ENCODE measurements at places on chromosomes 7 and 10. TPM values are rescaled to one million over a fixed set of nuclear protein-coding genes. Genes with fewer than 3 reads are reported as not detected.

The LRRC17 gene
- 48.2 TPM for total RNA-seq

The HMX3 gene
- not detected for total RNA-seq

The LRRC4 gene
- 1.7 TPM for total RNA-seq

The ASIC3 gene
- total RNA-seq = 0.27 TPM

The THAP5 gene
- 24.3 TPM for total RNA-seq

The COMTD1 gene
- 11.8 TPM for total RNA-seq

The ODAD2 gene
- total RNA-seq = 20.1 TPM

The PRLHR gene
- not detected for total RNA-seq

The ASZ1 gene
- not detected for total RNA-seq

The GNG11 gene
- total RNA-seq = 30.6 TPM

Data from HFFc6 (cell line).